Mesangial cell (primary cell): ENCODE measurements at places on chromosomes 5 and 9. TPM values are rescaled to one million over a fixed set of nuclear protein-coding genes. Genes with fewer than 3 reads are reported as not detected.

IL11RA gene
- total RNA-seq, result 9.1 and 15.2 TPM in 2 replicates

SKP2 gene
- 25.6 and 31.3 TPM in 2 replicates for total RNA-seq

FRMD3 gene
- 1.3 and 2.9 TPM in 2 replicates for total RNA-seq

FRMPD1 gene
- total RNA-seq, result under 0.01 TPM in 1 of 2 replicates, not detected in the other

CDO1 gene
- total RNA-seq, result 1.8 and 6.6 TPM in 2 replicates
